Left colon (tissue), 2 donors: ENCODE measurements at places on chromosomes 1 and 21.

DNA sequence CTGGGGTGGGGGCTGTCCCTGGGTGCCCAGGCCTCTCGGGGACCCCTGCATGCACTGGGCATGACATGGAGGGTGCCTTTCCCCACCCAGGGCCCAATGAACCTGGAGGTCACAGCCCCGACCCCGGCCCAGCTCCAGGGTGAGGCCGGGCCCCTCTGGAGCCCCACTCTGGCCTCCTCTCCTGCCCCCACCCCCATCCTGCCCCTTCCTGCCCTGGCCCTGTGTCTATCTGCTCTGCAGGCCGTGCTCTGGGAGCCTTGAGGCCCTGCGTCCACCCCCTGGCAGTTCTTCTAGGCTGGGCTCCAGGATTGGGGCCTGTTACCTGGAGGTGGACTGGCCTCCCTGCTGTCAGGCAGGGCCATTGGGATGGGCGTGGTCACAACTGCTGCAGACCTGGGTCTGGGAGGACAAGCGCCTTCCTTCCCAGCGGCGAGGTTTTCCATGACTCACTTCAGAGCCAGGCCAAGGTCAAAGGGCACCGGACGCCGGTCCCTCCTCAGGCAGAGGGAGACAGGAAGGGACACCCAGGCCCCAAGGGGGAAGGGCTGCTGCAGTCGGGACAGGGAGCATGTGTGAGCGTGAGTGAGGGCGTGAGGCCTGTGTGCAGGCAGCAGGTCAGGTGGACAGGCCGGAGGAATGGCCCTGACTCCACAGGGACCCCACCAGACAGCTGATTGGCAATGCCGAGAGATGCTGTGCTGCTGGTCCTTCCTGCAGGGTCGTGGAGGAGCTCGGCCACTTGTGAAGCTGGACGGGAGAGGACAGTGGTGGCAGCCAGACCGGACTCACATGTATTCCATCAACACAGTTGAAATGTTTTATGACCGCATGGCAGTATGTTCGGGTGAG, 31.1 kb upstream of the POFUT2 start:
- peak; percentile 22 for DNase-seq

- DNase-seq: peak; percentile 96
Measured at GRCh38 chr1:224503161-224504118, 68.8 kb upstream of the WDR26 start.

GRCh38 chr1:34743775-34744174, 11.1 kb upstream of the GJB5 start:
- no peak for DNase-seq

- no peak for DNase-seq
Measured at GRCh38 chr1:213657013-213657412, 330.8 kb upstream of the PROX1 start.

GRCh38 chr1:204448344-204448964, 36.8 kb upstream of the PPP1R15B start:
- DNase-seq: peak; percentile 86

- no peak for DNase-seq
Measured at GRCh38 chr1:33886496-33886895, 22.6 kb downstream of the HMGB4 start.

GRCh38 chr21:31334648-31335121, 9.4 kb downstream of the TIAM1 start:
- no peak for DNase-seq

DNA sequence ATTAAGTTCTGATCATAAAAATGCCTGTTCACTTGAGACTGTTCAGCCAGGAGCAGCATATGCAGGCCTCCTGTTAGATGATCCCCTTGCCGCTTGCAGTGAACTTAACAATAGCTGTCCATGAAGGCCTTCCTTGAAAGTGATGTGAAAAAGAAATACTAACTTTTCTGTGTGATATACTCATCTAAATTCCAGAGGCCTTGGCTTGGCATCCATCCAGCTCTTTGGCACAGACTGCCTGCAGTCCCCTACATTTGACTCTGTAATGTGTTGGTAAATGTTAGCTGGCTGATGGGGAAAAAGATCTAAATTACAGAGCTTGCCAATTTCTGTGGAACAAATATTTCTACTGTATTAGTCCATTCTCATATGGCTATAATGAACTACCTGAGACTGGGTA, 73.7 kb downstream of the KCNK2 start:
- DNase-seq: no peak

DNA sequence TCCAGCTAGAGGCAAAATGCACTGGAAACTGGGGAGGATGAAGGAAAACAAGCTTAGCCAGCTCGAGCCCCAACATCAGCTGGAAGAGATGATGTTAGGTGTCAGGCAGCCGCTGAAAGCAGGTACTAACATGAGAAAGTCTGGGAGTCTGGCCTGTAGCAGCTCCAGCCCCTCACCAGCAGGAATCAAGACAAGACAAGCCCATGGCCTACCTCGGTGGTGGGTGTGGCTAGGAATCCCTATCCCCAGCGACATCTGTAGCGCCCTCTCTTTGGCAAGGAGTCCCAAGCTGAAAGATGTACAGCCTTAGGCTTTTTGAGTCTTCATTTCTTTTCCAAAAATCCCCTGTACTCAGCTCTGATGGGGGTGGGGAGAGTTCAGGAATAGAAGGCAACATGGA, 2.6 kb downstream of the DLGAP3 start:
- DNase-seq: no peak

DNA sequence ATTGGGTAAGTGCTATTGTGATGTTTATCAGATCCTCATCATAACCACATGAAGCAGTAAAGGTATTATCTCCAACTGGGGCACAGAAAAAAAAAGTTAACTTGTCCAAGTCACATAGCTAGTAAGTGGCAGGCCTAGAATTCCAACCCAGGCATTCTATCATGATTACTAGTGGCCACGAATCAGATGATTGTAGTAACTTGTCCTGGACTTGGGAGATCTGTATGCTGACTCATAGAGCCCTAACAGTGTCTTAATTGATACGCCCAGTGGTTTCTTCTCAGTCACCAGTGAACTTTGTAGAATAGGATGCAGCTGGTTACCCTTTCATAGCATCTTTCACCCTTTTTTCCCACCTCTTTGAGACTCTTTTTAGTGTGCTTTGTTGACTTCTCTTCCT, 91.1 kb upstream of the UBE2U start:
- no peak for DNase-seq

- no peak for DNase-seq
Measured at GRCh38 chr1:230016159-230016558, 50.9 kb upstream of the GALNT2 start.

- DNase-seq: no peak
Measured at GRCh38 chr1:33516891-33517567, 44.6 kb downstream of the ZSCAN20 start.

- peak; percentile 29 for DNase-seq
Measured at GRCh38 chr1:912740-913301, 10.9 kb upstream of the SAMD11 start.

- DNase-seq: no peak
Measured at GRCh38 chr1:92076363-92076762, 1.2 kb upstream of the SETSIP start.

DNA sequence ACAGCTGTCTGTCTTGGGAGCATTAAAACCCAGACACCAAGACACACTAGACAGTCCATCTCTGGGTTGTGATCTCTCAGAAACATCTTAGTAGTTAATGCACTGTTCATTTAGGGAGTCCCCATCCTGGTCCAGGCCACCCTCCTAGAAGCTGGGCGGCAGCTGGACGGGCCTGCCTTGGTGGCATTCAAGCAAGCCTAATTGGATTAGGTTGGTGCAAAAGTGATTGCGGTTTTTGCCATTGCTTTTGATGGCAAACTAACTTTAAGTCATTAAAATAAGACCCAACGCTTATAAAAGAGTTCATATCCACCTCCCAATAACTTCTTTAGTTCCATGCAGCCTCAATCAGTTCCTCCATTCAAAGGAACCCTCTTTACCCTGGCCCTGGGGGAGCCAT, 21.7 kb downstream of the ATP5PO start:
- DNase-seq: no peak

DNA sequence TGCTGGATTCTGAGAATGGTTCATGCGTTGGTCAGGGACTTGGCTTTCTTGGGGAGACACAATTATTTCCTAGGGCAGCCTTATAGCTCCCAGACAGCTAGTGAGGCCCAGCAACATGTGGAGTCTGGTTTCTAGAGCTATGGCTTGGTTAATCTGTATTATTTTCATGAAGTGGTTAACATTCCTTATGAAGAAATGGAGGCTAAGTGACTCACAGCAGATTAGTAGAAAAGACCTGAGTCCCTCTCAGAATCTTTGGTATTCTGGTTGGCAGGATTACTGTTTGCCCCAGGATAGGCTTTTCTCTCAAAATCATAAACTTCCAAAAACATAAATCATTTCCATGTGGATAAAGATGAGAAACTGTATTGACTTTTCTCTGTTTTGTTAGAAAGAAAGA, 42.3 kb downstream of the DUSP10 start:
- no peak for DNase-seq

DNA sequence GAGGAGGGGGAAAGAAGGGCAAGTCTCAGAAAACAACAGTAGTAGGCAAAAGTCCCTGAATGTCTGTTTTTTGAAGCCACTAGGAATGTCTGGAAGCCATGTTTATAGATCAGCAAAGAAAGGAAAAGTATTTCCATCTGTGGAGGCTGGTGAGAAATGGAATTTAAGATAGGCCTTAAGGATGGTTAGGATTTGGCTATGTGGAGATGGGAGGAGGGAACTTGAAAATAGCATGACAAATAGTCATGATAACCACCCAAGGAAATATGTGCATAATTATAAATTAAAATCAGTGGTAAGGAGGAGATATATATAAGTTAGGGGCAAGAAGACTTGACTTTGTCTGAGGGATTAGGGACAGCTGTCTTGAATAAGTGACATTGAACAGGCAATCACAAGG, 33.8 kb upstream of the FGGY start:
- no peak for DNase-seq

DNA sequence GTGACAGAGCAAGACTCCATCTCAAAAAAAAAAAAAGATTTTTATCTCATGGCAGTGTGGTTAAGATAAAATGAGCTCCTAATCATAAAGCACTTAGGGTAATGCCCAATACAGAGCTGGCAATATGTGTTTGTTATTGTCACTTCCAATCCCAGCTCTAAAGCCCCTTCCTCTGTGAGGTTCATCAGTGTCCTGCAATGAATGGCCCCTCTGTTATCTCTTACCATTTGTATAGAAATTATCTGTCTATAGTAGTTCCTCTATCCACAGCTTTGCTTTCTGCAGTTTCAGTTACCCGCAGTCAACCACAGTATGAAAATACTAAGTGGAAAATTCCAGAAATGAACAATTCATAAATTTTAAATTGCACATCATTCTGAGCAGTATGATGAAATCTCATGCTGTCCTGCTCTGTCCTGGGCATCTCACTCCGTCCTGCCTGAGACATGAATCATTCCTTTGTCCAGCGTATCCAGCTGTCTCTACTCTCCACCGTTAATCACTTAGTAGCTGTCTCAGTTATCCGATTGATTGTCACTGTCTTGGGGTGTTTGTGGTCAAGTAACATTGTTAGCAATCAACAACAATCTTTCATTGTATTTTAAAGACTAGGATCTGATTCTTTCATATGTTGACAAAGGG, 50.2 kb upstream of the DNAH14 start:
- no peak for DNase-seq

- DNase-seq: no peak
Measured at GRCh38 chr1:86100401-86100800, 56.2 kb downstream of the COL24A1 start.

DNA sequence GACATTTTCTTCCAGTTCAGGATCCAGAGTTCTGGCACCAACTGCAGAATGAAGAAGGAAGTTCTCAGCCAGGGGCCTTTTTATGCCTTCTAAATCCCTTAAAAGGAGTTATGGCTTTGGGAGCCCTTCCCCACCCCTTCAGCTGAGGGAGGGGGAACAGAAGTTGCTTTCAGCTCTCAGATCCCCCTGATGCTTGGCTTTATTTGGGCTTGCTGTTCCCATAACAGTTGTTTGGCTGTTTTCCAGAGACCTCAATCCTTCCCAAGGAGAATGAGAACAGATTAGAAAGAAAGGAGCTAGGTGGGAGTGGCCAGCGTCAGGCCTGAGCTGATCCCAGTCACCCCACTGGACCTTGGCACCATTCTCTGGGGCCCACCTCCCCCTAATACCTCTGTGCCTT, at the start of gene RPE65:
TSS of gene RPE65 (minus strand) at position 54 of the 400 bp plus-strand sequence. CDS start at position 5, 49 bp downstream.
- DNase-seq: no peak

DNA sequence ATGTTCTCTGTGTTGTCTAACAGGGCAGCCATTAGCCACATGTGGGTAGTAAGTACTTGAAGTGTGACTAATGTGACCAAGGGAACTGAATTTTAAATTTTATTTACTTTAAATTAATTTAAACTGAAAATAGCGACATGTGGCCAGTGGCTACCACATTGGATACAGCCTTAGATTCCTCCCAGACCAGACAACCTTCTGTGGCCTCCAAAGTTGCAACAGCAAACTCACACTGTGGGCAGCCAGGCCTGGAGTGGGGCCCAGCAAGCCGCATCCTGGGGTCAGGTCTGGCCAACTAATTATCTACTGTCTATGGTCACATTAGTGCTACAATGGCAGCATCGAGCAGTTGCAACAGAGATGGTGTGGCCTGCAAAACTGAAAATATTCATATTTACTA, 11.7 kb downstream of the EIF2D start:
- no peak for DNase-seq

GRCh38 chr1:93219443-93219842, 38.9 kb downstream of the CCDC18 start:
- no peak for DNase-seq

- DNase-seq: no peak
Measured at GRCh38 chr1:197915862-197916499, 1.2 kb upstream of the LHX9 start.

- DNase-seq: no peak
Measured at GRCh38 chr1:160639652-160640051, 7.2 kb downstream of the SLAMF1 start.

- no peak for DNase-seq
Measured at GRCh38 chr1:175572932-175573868, 170.2 kb downstream of the TNR start.

- no peak for DNase-seq
Measured at GRCh38 chr1:67536957-67537666, 106.9 kb upstream of the SERBP1 start.

- DNase-seq: no peak
Measured at GRCh38 chr1:22767852-22768251, 57.2 kb downstream of the EPHB2 start.

DNA sequence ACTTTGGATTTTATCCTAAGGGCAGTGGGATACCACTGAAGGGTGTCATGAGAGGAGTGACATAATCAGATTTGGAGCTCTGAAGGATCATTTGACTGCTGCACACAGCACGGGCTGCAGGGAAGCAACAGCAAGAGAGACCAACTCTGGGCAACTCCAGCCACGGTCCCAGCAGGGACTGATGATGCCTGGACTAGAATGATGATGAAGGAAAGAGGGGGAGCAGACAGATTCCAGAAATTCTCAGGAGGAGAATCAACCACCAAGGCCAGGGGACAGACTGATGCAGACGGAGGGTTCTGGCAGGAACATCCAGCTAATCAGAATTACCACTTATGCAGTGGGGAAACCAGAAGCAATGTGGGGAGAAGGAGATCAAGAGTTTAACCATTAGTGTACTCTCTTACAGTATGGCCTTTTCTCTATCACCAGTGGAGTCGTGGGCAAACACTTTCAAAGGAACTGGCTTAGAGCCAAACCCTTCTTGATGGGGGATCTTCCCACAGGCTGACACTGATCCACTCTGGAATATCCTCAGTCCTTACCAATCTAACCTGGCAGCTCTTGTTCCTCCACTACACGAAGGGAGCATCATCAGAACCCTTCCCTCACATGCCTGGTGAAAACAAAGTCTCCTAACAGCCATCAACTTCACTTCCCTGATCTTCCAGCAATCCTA, 3.3 kb downstream of the URB1 start:
- no peak for DNase-seq

- DNase-seq: peak; percentile 21
Measured at GRCh38 chr1:36320767-36321118, 2.7 kb downstream of the EVA1B start.
